ENCODE measurements at places on chromosomes 12 and 14. TPM values are rescaled to one million over a fixed set of nuclear protein-coding genes. Genes with fewer than 3 reads are reported as not detected.

The KRT75 gene
- total RNA-seq: not detected

DNA sequence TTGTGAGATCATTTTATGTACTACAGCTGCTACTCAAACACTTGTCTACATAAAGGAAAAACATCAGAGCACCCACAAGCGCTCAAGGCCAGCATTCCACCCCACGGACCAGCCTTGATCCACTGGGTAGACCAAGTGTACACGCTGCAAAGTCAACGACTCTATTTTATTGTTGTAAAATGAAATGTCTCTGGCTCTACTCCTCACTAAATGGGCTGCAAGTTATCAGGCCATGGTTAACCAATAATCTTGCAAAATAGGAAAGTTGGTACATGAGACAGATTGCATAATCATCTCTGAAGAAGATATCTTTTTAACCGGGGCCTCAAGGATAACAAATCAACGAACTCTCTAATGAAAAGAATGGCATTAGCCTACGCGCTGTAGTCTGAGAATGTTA, 69.9 kb upstream of the FOXN3 start:
- DNase-seq: no peak
- peak overlapping the region; percentile 8 for H3K27ac ChIP-seq
- H3K36me3 ChIP-seq: peaks cover 14% of the 10 kb centered on the region
- peaks cover 57% of the 10 kb centered on the region for H3K4me1 ChIP-seq
- H3K27me3 ChIP-seq: no peaks in the 10 kb centered on the region
- no peak overlapping the region for H3K4me3 ChIP-seq

DNA sequence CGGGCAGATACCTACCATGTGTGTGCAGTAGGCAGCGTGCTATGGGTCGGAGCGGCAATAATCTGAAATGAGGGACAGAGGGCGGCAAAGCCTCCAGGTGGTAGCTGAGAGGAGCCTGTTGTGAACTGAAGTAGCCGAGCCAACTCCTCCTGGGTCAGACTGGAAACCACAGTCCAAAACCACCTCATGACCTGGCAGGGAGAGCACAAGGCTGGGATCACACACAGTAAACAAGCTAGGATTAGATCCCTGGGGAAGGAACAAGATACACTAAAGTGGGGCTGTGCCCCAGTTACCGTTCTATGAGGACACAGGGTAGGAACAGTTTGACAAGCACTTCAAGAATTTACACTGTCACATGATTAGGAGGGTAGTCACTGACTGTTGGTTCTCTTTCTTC, 49.0 kb downstream of the AREL1 start:
- DNase-seq: no peak
- no peaks in the 10 kb centered on the region for H3K27me3 ChIP-seq
- peaks cover 36% of the 10 kb centered on the region for H3K36me3 ChIP-seq
- no peak overlapping the region for H3K4me3 ChIP-seq
- H3K4me1 ChIP-seq: no peaks in the 10 kb centered on the region

GRCh38 chr14:26992403-26993115, 394.7 kb upstream of the NOVA1 start:
- no peaks in the 10 kb centered on the region for H3K36me3 ChIP-seq
- no peak for DNase-seq
- no peak overlapping the region for H3K27ac ChIP-seq
- no peaks in the 10 kb centered on the region for H3K27me3 ChIP-seq
- no peak overlapping the region for H3K4me3 ChIP-seq

- DNase-seq: no peak
- no peak within 1 kb of the TSS for H3K27ac ChIP-seq
- no peak within 1 kb of the TSS for H3K4me3 ChIP-seq
- no peaks in the 10 kb centered on the region for H3K4me1 ChIP-seq
- H3K27me3 ChIP-seq: no peaks in the 10 kb centered on the region
Measured at GRCh38 chr12:80099259-80099658, at the start of gene OTOGL. TSS of gene OTOGL (plus strand) at chr12:80099537. CDS start at chr12:80209432, 109,895 bp downstream.
